ENCODE measurements at places on chromosomes 3 and 15. TPM values are rescaled to one million over a fixed set of nuclear protein-coding genes. Genes with fewer than 3 reads are reported as not detected.
A peak's percentile ranks its signal among the peaks of the same experiment; 100 is the strongest.

GRCh38 chr15:51652084-51652668 lies 29.1 kb upstream of the SCG3 start:
- H3K36me3 ChIP-seq = no peaks in the 10 kb centered on the region
- H3K27me3 ChIP-seq = no peaks in the 10 kb centered on the region
- H3K4me1 ChIP-seq = no peaks in the 10 kb centered on the region
- H3K4me3 ChIP-seq = no peak overlapping the region
- DNase-seq = no peak

- no peak overlapping the region for H3K4me3 ChIP-seq
- H3K27ac ChIP-seq = peak overlapping the region; percentile 30
- peaks cover 65% of the 10 kb centered on the region for H3K4me1 ChIP-seq
- DNase-seq = no peak
- H3K27me3 ChIP-seq = no peaks in the 10 kb centered on the region
- H3K36me3 ChIP-seq = no peaks in the 10 kb centered on the region
These were observed 8.3 kb downstream of the BMF start for GRCh38 chr15:40100123-40100946.

GRCh38 chr3:72999951-73000350 lies 3.3 kb downstream of the PPP4R2 start:
- H3K27me3 ChIP-seq = no peaks in the 10 kb centered on the region
- H3K36me3 ChIP-seq = peaks cover 58% of the 10 kb centered on the region
- H3K4me1 ChIP-seq = peaks cover 64% of the 10 kb centered on the region
- H3K4me3 ChIP-seq = peak overlapping the region; percentile 63
- peak overlapping the region; percentile 81 for H3K27ac ChIP-seq

DNA sequence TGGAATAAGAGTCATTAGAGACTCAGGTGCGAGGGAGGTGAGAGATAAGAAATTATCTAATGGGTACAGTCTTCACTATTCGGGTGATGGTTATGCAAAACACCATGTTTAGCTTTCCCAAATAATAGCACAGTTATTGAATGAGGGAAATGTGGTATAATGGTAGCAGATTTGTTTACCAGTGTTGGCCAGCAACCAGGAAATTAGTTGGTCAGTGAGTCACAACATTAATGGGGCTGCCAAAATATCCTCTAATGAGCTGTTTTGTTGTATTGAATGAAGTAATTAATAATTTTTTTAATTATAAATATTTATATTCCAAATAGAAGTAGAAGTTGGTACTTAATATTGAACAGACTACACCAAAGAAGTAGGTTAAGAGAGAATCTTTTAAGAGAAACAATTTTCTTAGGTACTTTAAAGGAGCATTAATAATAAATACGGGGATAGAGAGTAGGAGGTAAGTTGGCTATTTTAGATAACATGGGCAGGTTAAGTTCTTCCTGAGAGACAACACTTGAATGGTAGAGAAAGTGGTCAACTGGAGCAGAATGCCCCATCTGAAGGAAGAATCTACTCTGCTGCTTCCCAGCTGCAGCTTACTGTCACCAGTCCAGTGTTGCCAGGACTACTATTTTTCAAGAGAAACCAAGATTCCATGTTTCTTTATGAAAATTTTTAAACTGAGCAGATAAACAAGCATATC lies 218.8 kb downstream of the UBE2E2 start:
- no peak overlapping the region for H3K27ac ChIP-seq
- no peaks in the 10 kb centered on the region for H3K36me3 ChIP-seq
- H3K4me3 ChIP-seq = no peak overlapping the region
- H3K27me3 ChIP-seq = no peaks in the 10 kb centered on the region

- no peaks in the 10 kb centered on the region for H3K4me1 ChIP-seq
- no peak for DNase-seq
- H3K36me3 ChIP-seq = no peaks in the 10 kb centered on the region
- no peak overlapping the region for H3K4me3 ChIP-seq
- no peak overlapping the region for H3K27ac ChIP-seq
- no peaks in the 10 kb centered on the region for H3K27me3 ChIP-seq
These were observed 22.8 kb upstream of the P2RY1 start for GRCh38 chr3:152811974-152812760.

GRCh38 chr3:191961022-191961421 lies 500.1 kb downstream of the PYDC2 start:
- H3K4me3 ChIP-seq = no peak overlapping the region
- no peaks in the 10 kb centered on the region for H3K36me3 ChIP-seq
- no peaks in the 10 kb centered on the region for H3K4me1 ChIP-seq
- H3K27ac ChIP-seq = no peak overlapping the region

GRCh38 chr3:13301286-13301987 lies 118.7 kb downstream of the NUP210 start:
- peak; percentile 17 for DNase-seq
- H3K4me3 ChIP-seq = no peak overlapping the region
- H3K36me3 ChIP-seq = no peaks in the 10 kb centered on the region
- peaks cover 2% of the 10 kb centered on the region for H3K4me1 ChIP-seq

DNA sequence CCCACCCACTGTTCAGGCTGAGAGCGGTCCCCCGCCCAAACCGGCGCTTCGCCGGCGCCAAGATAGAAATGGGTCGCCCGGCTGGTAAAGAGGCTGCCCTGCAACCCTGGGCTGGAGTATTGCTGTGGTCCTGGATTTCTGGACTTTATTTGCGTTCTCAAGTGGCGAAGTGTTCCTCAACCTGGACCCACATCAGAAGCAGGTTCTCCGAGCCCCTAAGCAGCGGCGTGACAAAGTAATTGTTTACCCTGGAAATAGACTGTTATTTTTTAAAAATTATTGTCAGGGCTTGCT lies 481 bp upstream of the DYNC1LI1 start:
- H3K27me3 ChIP-seq = no peaks in the 10 kb centered on the region
- DNase-seq = no peak
- peak overlapping the region; percentile 89 for H3K4me3 ChIP-seq
- H3K27ac ChIP-seq = peak overlapping the region; percentile 90
- H3K36me3 ChIP-seq = peaks cover 4% of the 10 kb centered on the region

- no peak overlapping the region for H3K4me3 ChIP-seq
- peaks cover 14% of the 10 kb centered on the region for H3K27me3 ChIP-seq
- H3K27ac ChIP-seq = no peak overlapping the region
- no peak for DNase-seq
- H3K4me1 ChIP-seq = peaks cover 17% of the 10 kb centered on the region
These were observed 542.7 kb upstream of the MDFIC2 start for GRCh38 chr3:70855149-70855548.

DNA sequence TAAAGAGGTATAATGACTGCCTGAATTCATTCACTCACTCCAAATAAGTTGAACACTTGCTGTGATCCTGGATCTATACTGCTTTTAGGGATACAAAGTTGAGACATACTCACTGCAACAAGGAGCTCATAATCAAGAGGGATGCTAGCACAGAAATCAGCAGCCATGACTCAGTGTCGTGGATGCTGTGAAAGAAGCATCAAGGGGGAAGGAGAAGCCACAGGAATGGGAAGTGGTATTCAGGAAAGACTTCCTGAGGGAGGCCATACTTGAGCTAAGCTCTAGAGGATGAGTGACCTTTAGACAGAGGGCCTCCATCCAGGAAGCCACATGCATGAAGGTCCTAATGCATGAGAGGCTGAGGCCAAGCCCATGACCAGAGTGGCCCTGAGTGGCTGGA lies 245.7 kb upstream of the RORA start:
- H3K4me1 ChIP-seq = no peaks in the 10 kb centered on the region
- no peak overlapping the region for H3K4me3 ChIP-seq
- H3K36me3 ChIP-seq = no peaks in the 10 kb centered on the region

DNA sequence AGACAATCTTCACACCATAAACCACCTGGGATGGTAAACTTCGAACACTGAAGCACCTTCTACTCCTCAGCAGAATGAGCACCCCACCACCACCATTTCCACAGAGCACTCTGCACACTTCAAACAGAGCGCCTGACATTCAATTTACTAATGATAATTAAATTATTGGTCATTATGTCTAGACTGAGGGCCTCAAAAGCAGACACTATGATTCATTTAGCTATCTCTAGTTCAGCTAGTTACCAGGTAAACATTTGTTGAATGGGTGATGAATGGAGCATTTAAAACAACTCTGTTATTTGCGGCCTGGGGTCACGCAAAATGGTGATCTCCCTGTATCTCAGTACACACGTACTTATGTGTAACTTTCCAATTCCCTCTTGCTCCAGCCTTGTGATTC lies 40.9 kb downstream of the ACAP2 start:
- no peak overlapping the region for H3K27ac ChIP-seq
- peaks cover 33% of the 10 kb centered on the region for H3K4me1 ChIP-seq
- peaks cover 7% of the 10 kb centered on the region for H3K36me3 ChIP-seq
- no peak for DNase-seq
- no peaks in the 10 kb centered on the region for H3K27me3 ChIP-seq

GRCh38 chr3:114953800-114954199 lies 193.3 kb downstream of the ZBTB20 start:
- DNase-seq = no peak
- no peaks in the 10 kb centered on the region for H3K27me3 ChIP-seq
- peaks cover 47% of the 10 kb centered on the region for H3K36me3 ChIP-seq
- no peak overlapping the region for H3K4me3 ChIP-seq
- H3K4me1 ChIP-seq = no peaks in the 10 kb centered on the region
- H3K27ac ChIP-seq = no peak overlapping the region

GRCh38 chr15:43390723-43391122 lies 19.8 kb downstream of the TUBGCP4 start:
- H3K36me3 ChIP-seq = peaks cover 45% of the 10 kb centered on the region
- H3K27me3 ChIP-seq = no peaks in the 10 kb centered on the region
- no peak for DNase-seq
- H3K27ac ChIP-seq = no peak overlapping the region
- H3K4me1 ChIP-seq = no peaks in the 10 kb centered on the region

GRCh38 chr3:153855772-153856171 lies 265.4 kb upstream of the ARHGEF26 start:
- H3K27me3 ChIP-seq = peaks cover 5% of the 10 kb centered on the region
- no peaks in the 10 kb centered on the region for H3K4me1 ChIP-seq
- H3K27ac ChIP-seq = no peak overlapping the region
- H3K4me3 ChIP-seq = no peak overlapping the region

GRCh38 chr15:65033659-65034269 lies 4.3 kb upstream of the MTFMT start:
- no peak overlapping the region for H3K27ac ChIP-seq
- peaks cover 7% of the 10 kb centered on the region for H3K4me1 ChIP-seq
- H3K36me3 ChIP-seq = no peaks in the 10 kb centered on the region
- no peak overlapping the region for H3K4me3 ChIP-seq

GRCh38 chr3:42229942-42230688 lies 35.9 kb downstream of the CCK start:
- H3K4me1 ChIP-seq = no peaks in the 10 kb centered on the region
- H3K27ac ChIP-seq = no peak overlapping the region
- no peak overlapping the region for H3K4me3 ChIP-seq
- DNase-seq = no peak

MYO5C gene
- total RNA-seq = 0.27 TPM

PHLDB2 gene
- 2.1 TPM for total RNA-seq

ZFYVE19 gene
- total RNA-seq = 26.1 TPM

AHSG gene
- not detected for total RNA-seq

GPR160 gene
- total RNA-seq = 5.7 TPM

SMAD3 gene
- 50.2 TPM for total RNA-seq

MIX23 gene
- total RNA-seq = 87.8 TPM
